Stimulated activated CD4-positive, alpha-beta T cell treated with anti-CD3 and anti-CD28 coated beads, Interleukin-2, amount 100 ng/mL, for 24 hours (primary cell): ENCODE measurements at places on chromosomes 7 and 10.

DNA sequence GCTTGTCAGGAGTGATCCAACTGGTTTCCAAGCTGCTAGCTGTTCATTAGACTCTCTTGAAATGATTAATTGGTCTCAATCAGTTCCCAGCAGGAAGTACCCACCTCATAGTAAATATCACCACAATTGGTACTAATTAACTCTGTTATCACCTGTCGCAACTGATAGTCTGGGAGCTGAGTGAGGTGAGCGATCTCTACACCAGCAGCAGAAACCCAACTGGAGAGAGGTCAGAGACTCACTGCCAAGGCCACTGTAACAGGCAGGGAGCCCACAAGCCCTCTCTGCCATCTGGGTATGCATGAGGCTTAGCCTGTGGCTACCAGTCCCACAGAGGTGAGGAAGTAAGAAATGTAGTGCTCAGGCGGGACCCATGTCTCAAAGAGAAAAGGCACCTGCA is 245.5 kb downstream of the DYNC1I1 start:
- no peak for DNase-seq

GRCh38 chr10:29621161-29621560 is 13.6 kb downstream of the SVIL start:
- DNase-seq = no peak

DNA sequence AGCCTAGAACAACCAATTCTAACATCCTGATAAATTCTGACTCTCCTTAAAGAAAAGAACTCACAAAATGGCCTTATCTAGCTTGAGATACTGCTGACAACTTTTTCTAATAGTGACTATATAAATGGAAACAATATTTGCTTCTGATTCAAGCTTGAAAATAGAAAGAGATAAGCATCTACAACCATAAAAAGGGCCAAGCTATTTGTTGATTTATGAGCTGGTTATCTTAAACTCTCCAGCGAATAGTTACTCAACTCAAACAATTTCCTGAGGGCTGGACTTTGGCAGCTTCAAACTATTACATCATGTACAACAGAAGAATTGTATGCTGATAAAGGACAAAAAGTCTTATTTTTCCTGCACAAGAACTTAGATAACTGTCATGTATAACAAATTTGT is 4.6 kb downstream of the USP54 start:
- no peak for DNase-seq

DNA sequence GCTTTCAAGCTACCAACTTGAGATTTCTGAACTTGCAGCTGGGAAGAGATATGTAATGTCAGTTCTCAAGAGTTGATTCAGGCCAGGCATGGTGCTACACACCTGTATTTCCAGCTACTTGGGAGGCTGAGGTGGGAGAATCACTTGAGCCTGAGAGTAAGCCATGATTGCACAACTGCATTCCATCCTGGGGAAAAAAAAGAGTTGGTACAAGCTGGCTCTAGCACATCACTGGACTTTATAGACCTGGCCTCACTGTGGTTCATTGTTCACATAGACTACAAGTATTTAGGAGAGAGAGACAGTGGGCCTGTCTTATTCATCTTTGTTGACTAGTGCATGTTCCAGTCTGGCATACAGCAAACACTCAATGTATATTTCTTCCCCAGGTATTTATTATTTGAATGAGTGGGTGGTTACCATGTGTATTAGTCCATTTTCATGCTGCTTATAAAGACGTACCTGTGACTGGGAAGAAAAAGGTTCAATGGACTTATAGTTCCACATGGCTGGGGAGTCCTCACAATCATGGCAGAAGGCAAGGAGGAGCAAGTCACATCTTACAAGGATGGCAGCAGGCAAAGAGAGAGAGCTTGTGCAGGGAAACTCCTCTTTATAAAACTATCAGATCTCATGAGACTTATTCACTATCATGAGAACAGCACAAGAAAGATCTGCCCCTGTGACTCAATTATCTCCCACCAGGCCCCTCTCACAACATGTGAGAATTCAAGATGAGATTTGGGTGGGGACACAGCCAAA is 176.5 kb downstream of the PFKFB3 start:
- DNase-seq = no peak

GRCh38 chr7:117907049-117907640 is 33.9 kb upstream of the CTTNBP2 start:
- no peak for DNase-seq

- DNase-seq = no peak
These were observed 754 bp upstream of the PHYHIPL start for GRCh38 chr10:59175538-59176240.

DNA sequence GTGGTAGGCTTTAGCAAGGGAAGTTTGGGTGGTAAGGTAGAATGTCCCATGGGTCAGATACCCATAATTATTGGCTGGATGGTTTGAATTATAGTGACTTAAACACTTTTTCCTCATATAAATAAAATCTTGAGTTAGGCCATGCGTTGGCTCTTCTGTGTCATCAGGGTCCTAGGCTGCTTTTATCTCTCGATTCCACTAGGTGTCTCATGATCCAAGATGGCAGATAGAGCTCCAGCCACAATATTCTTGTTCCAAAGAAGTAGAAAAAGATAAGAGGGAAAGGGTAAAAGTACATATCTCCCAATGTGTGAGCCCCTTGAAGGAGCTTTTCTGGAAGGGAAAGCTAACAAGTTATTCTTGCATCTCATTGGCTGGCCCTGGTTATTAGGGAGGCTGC is 144.7 kb downstream of the GRK5 start:
- no peak for DNase-seq

GRCh38 chr7:37215290-37215923 is 233.3 kb downstream of the ELMO1 start:
- DNase-seq = no peak

DNA sequence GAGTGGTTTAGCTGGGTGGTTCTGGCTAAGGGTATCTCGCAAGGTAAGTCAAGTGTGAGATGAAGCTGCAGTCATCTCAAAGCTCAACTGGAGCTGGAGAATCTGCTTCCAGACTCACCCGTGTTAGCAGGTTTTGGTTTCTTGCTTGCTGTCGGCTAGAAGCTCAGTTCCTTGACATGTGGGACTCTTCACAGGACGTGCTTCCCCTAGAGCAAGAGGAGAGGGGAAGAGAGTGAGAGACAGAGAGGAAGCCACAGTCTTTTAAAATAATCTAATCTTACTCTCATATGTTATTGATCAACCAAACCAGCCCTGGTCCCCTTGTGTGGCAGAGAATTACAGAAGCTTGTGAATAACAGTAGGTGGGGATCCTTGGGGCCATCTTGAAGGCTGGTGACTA is 199.5 kb downstream of the REEP3 start:
- no peak for DNase-seq

DNA sequence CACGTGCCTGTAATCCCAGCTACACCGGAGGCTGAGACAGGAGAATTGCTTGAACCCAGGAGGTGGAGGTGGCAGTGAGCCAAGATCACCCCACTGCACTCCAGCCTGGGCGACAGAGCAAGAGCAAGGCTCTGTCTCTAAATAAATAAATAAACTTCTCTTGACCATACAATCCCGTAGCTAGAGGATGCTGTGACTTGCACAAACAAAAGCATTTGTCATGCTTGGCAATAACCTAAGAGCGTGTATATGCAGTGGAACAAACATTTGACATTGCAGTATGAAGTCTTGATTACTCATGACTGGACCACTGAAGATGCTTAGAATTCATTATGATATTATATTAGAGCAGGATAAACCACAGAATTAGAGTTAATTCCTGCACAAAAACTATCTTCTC is 1.4 kb upstream of the C7orf57 start:
- no peak for DNase-seq

DNA sequence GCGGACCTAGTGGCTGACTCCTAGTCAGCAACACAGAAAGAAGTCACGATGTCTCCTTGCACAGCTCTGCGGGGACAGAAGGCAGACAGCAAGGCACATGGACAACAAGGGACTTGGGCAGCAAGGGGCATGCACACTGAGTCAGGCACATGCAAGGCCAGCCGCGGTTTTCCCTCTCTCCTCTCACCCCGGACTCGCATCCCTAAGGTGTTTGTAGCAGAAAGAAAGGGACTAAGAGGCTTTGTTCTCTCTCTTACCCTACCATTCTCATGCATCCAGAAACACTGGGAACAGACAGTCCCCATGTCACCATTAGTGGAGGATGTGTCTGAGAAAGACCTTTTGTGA is 193.3 kb upstream of the PHF14 start:
- DNase-seq = no peak

DNA sequence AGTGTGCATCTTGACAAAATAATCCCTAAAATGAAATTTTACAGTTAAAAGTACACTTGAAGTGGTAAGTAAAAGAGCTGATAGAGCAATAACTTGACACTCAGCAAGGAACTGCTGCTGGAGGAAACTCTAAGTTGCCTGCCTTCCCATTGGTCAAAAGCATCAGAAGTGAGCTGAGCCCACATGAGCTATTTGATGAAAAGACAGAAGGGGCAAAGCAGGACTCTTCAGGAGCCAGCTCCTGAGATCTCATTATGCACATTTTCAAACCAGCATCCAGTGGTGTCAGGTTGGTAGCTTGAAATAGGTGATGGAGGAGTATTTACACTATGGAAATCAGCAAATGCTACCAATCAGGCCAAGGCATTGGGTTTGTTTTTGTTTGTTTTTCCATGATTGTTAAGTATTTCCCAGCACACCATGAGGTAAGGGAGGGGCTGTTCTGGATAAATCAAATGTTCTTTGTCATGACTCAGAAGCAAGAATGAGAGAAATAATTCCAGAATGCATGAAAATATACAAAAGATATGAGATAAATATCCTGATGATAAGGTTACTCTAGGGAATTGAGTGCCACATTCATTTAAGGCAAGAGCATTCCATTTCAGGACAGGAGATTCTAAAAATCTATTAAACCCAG is 316.6 kb downstream of the SNX13 start:
- DNase-seq = no peak

GRCh38 chr7:142413280-142414000 is 155.6 kb upstream of the PRSS58 start:
- DNase-seq = no peak

DNA sequence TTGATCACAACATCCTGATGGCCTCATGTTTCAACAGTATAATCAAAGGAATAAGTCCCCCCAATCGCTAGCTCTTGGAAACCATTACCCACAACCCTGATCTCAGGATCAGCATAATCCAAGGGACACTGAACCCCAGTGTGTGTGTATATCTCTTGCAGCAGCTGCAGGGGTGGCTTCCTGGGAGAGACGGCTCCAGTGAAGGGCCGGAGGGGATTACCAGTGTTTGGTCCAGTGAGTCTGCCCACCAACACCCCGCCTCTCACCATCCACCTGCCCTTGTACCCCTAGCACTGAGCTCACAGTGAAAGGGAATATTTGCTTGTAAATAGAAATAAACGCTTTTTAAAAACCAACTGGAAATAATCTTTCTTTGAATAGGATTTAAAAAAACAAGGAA is 63.1 kb downstream of the FAM53B start:
- DNase-seq = no peak

DNA sequence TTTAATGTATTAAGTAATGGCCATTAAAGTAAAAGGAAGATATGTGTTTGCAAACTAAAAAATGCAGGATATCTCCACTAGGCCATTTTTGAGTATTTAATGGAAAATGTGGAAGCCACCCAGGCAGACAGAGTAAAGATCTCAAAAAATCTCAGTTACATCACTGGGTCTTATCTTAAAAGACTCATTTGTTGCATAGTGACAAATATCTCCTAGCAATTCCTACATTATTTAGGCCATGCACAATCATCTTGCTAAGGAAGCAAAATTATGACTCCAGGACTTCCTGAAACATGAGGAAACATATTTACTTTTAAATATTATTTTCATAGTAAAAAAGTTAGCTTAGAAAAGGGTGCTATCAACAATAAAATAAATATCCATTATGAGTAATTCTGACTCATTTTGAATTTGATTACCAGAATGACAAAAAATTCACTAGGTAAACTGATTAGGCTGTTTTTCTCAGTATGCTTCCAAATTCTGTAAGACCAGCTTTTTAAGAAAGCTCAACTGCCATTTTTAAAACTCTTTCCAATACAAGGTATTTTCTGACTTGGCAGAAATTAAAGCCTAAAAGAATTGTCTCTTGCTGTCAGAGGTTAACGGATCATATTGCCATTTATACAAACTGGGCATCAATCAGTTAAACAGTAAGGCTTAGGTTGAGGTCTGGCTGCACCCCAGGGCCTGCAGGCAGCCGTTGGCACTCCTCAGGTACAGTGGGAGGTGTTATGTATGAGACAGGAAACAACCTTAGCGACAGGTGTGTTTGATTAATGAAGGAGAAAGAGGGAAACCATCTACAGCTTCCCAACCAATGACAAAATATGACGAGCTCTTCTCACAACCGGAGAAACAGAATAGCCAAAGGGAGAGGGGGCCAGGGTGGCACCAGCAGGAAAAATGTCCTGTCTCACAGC is 31.8 kb downstream of the PCLO start:
- no peak for DNase-seq

DNA sequence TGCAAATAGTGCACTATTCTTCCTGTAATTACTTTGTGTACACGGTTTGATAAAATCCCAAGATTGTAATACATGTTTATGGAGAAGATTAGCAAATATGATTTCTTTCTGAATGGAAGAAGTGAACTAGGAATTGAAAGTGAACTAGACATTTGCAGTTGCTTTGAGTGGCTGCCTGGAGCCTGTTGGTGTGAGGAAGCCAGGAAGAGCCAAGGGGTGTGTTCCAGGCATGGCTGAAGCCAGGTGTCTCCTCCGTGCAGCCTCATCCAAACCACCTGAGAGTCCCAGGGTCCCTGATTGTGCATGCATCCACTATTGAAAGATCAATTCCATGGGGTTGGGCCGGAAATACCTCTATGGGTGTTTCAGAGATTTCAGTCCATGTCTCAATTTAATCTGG is 253.1 kb upstream of the SHH start:
- no peak for DNase-seq

DNA sequence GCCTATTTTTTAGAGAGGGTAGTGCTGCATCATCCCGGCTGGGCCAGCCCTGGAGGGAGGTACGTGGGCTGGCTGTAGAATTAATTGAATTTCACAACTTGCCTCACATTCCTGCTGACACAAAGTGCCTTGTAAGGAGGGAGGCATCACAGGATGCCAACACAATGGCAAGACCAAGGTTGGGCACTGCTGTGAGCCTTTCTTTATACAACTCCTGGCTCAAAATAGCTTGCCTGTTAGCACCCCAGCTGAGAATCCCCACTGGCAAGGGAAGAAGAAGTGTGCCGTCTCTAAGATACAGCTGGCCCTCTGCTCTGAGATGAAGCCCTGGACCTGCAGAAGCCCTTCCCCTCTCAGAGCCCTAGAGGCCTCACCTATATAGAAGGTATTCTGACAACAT is 873.9 kb downstream of the GRID1 start:
- DNase-seq = no peak

DNA sequence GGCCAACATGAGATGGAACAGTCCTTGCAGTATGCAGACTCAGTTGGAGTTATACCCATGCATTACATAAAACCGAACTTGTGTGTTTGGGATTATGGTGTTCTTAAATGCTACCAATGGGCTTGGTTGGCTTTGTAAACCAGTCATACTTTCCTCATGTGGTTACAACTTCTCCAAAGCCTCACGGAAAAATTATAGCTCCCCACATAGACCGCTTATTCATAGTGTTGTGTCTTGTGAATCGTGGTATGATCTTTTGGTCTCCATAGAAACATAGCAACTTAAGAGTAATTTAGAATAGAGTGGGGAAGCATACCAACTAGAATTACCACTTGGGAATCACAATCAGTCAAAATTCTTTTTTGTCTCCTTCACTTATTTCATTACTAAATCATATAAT is 112.3 kb upstream of the FZD1 start:
- DNase-seq = no peak

- no peak for DNase-seq
These were observed 2.8 kb downstream of the KCTD7 start for GRCh38 chr7:66631471-66631870.

- DNase-seq = no peak
These were observed 24.7 kb upstream of the GPAM start for GRCh38 chr10:112208292-112208691.

GRCh38 chr7:26375726-26376174 is 84.1 kb downstream of the SNX10 start:
- DNase-seq = no peak
